Activated naive CD4-positive, alpha-beta T cell treated with anti-CD3 and anti-CD28 coated beads, Interleukin-2, amount 50 U/mL, for 72 hours (primary cell): ENCODE measurements at places on chromosomes 7 and 10.

- DNase-seq, result no peak
These were observed 146.7 kb downstream of the GRM3 start for GRCh38 chr7:86790383-86790782.

- DNase-seq, result no peak
These were observed 76.9 kb downstream of the PRKCQ start for GRCh38 chr10:6503171-6503570.

DNA sequence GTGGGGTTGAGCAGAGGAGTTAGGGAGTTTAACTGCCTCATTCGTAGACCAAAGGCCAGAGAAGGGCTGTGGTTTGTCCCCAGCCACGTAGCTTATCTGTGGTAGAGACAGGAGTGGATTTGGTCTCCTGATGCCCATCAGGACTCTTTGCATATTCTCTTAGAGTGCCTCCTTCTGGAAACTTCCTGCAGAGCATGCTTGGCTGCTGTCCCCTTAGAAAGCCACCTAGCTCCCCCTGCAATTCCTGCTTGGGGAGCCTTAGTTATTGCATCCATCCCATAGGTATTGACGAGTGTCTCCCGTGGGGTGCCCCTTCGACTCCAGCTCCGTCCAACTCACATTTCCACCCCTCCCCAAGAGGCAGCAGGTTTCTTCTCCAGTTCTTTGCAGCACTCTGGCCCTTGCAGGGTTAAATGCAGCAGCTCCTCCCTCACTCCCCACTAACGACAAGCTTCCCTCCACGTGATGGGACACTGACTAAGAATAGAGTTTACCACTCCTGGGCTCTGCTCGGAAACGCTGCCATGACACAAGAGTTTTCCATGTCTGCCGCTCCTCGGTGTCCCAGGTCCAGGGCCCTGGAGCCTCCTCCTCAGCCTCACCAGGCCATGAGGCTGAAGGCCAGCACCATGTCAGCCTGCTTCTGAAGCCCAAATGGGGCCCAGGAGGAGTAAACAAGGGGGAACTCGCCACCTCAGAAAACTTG, 147.8 kb upstream of the UNC5B start:
- DNase-seq, result no peak

DNA sequence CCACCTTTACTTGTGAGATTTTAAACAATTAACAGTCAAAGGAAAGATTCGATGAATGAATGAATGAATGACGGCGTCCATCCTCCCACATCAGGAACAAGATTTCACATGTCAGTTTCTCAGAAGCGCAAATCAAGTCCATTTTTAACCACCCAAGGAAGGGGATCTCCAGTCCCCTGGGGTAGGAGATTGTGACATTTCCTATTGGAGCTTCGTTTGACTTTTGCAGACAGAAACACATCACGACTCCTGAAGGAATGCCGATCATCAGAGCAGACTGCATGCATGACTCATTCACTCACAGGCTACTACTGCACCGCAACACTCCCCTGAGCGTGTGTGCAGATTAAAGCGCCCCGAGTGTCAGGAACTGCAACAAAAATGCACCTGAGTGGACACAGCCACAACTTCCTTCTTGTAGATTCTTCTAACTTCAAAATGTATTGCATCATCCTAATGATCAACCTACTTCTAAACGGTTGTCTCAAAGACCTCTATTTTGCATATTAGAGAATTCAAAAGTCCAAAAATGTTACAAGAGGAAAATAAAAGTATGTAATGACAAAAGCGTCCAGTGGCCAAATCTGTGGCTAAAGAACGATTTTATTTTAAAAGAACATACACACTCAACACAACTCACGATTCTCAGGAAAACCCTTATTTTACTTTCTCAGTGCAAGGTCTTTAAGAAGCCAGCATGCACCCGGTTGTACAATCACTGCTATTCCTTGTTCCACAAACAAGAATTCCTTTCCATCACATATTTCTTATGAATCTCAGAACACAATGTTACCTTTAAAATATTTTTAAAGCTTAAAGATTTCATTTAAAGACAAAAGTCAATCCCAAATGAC, 172.6 kb downstream of the FAM107B start:
- DNase-seq, result no peak

- DNase-seq, result no peak
These were observed 152.0 kb downstream of the CCDC3 start for GRCh38 chr10:12849319-12850181.

GRCh38 chr10:35349389-35349915, 13.1 kb downstream of the CCNY start:
- no peak for DNase-seq

DNA sequence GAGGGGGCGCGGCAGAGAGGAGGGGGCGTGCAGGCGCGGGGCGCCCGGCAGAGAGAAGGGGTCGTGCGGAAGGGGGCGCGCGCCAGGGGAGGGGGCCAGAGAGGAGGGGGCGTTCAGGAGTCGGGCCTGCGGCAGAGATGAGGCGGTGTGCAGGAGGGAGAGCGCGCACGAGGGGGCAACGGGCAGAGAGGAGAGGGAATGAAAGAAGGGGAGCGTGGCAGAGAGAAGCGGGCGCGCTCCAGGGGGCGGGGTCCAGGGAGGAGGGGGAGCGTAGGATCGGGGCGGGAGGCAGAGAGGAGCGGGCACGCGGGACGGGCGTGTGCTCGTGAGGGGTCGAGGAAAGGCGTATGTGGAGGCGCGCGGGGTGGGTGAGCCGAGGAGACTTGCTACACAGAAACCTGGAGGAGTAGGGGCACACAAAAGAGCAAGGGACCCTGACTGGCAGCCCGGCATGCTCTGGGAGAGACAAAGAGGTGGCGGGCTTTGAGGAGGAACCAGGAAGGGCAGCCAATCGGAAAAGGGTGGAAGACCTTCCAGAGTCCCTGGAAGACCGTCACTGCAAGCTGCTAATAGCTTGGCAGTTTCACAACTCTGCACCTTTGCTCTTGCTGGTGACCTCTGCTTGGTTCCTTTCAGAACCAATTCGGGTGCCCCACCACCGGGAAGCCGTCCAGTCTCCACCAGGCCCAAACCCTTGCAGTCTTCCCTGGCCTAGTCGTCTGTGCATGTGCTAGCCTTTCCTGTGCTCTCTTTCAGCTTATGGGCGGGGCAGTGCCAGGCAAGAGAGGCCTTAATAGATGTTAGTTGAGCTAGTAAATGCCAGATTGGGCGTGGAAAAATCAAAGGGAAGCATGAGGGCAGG, 639 bp downstream of the DYDC2 start:
- no peak for DNase-seq
